Fibroblast of skin of abdomen (primary cell): ENCODE measurements at places on chromosomes 11 and 22.

GRCh38 chr22:46067159-46068111 lies 82.9 kb upstream of the PPARA start:
- DNase-seq, result no peak

DNA sequence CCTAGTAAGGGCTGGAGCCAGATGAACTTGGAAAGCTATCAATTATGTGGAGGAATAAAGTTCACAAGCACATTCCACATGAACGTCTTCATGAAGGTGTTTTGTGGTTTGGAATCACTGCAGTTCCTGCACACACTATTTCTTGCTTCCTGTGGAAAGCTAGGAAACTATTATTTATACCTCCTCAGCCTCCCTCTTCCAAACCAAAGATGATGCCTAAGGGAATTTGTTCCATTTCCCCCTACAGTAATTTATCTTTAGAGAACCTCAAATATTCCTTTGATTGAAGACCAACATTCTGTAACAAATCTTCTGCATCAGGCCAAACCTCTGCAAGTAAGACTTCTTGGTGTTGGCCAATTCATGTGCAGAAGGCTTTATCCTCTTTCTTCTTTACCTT lies 115.8 kb upstream of the ARHGAP20 start:
- peak; percentile 54 for DNase-seq

DNA sequence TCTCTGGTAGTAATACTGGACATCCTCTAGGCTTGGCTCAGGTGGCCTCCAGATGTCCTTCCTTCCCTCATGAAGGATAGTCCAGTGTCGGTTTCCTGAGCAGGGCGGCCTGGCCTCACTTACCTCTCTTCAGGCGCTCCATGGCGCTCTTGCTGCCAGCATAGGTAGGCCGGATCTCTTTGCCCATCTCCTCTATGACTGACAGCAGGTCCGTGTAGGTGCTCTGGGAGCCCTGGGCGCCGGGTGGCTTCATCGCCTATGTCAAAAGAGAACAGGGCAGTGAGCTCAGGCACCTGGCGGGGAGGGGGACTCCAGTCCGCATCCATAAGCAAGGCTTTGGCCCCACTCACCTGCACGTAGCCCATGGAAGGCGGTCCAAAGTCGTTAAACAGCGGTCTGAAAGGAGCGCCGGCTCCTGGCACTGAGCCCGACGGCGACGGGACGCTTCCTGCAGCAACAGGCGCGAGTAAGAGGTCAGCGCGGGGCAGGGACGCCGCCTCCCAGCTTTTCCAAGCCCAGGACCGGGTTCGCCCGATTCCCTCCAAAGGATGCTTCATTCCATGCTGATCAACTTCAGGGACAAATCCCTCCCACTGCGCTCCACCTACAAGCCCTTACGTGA lies 609 bp downstream of the CDK2AP2 start:
- DNase-seq, result no peak

- DNase-seq, result peak; percentile 96
Observed at GRCh38 chr11:27241311-27242122, 121.5 kb downstream of the CCDC34 start.

- no peak for DNase-seq
Observed at GRCh38 chr22:39410264-39410663, 10.7 kb downstream of the TAB1 start.

GRCh38 chr11:74400606-74401005 lies 2.4 kb upstream of the PGM2L1 start:
- DNase-seq, result no peak

DNA sequence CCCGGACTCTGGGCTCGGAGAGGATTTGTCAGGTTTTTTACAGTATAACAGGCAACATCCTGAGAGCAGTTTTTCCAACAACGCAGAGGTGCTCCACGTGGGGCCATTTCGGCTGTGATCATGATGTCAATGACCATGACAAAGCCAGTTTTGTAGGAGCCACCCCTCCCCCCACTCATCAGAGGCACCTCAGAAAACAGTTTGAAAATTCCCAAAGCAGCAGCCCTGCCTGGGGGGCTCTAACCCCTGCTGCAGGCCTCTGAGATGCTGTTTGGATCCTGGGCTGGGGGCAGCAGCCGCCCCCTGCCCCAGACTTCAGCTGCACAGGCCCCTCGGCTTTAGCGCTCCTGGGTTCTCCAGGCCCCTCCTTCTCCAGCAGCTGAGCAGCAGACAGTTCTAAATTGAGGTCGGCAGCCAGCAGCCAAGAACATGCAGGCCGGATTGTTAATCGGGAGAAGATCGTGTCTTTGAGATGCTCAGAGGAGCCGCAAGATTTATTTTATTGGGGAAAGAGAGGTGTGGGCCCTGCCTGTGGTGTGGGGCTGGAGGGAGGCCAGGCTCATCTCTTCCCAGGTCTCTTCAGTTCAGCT lies 19.4 kb downstream of the NFAM1 start:
- no peak for DNase-seq

DNA sequence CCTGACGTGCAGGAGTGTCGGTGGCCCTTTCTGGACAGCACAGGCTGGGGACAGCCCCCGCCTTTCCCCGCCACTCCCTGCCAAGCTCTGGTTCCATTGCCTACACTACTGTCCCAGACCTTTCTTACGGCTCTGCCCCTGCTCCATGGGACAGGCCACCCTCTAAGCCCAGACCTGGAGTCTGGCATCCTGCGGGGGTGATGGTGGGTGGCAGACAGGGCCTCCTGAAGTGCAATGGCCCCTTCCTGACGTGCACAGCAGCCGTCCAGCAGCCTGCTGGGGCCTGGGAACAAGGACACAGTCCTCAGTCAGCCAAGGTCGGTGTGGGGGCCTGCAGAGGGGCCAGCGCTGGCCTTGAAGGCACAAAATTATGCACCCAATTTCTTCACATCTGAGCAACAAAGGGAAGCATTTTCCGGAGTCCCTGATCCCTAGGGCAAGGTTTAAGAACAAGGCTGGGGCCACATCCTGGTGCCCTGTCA lies 79.7 kb upstream of the KCNQ1OT1 start:
- no peak for DNase-seq

GRCh38 chr22:47345025-47345424 lies 582.6 kb downstream of the TBC1D22A start:
- DNase-seq, result no peak

DNA sequence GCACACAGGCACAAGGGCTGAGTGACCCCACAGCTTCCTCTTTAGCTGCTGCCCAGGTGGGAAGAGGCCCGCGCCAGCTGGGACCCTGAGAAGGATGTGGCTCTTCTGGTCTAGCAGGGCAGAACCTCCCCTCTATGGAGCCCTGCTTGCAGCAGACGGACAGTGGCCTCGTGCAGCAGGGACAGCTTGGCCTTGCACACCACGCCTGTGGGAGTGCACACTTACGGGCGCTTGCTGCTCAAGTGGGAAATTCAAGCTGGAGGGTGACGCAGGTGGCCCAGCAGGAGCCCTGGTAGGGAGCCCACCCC lies 971.4 kb downstream of the BRD1 start:
- DNase-seq, result no peak
